ENCODE measurements at places on chromosomes 16 and 17.

- no peak for DNase-seq
Measured at GRCh38 chr17:73200476-73200875, 7.6 kb downstream of the COG1 start.

GRCh38 chr16:55710466-55710865 lies 54.7 kb downstream of the SLC6A2 start:
- no peak for DNase-seq

GRCh38 chr16:84572096-84572495 lies 45.8 kb downstream of the COTL1 start:
- no peak for DNase-seq

DNA sequence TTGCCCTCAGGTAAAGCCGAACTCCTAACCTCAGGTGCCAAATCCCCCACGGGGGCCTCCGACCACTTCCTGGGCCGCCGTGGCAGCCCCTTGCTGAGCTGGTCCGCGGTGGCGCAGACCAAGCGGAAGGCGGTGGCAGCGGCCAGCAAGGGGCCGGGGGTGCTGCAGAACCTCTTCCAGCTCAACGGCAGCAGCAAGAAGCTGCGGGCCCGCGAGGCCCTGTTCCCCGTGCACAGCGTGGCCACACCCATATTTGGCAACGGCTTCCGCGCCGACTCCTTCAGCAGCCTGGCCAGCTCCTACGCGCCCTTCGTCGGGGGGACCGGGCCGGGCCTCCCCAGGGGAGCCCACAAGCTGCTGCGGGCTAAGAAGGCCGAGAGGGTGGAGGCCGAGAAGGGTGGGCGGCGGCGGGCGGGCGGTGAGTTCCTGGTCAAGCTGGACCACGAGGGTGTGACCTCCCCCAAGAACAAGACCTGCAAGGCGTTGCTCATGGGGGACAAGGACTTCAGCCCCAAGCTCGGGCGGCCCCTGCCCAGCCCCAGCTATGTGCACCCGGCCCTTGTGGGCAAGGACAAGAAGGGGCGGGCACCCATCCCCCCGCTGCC lies 51.6 kb downstream of the ACTG1 start:
- DNase-seq: no peak
